ENCODE measurements at places on chromosomes 11 and 22. TPM values are rescaled to one million over a fixed set of nuclear protein-coding genes. Genes with fewer than 3 reads are reported as not detected.

Gene OR4C16
- total RNA-seq, result not detected

Gene WBP2NL
- total RNA-seq, result 1.6 TPM

Gene AQP11
- 5.5 TPM for total RNA-seq

Gene TSSK2
- not detected for total RNA-seq

Gene NAP1L4
- 135 TPM for total RNA-seq

Gene BACE1-AS
- 10.2 TPM for total RNA-seq

Gene BAD
- 112 TPM for total RNA-seq

Gene HOATZ
- total RNA-seq, result not detected

Gene CRYBB2
- not detected for total RNA-seq

Gene JHY
- 2.4 TPM for total RNA-seq

Gene TUB
- 11.3 TPM for total RNA-seq

Gene RAB38
- 5.9 TPM for total RNA-seq

Gene APOL6
- 27.0 TPM for total RNA-seq

Gene EP300
- 69.3 TPM for total RNA-seq

Gene CATSPER1
- 0.92 TPM for total RNA-seq

Gene DDX25
- 0.29 TPM for total RNA-seq

Gene RTN4RL2
- total RNA-seq, result 19.2 TPM

Gene ART5
- total RNA-seq, result 0.17 TPM

Gene DENND5A
- 54.0 TPM for total RNA-seq

Gene LARGE1
- total RNA-seq, result 65.6 TPM

Gene OR8G1
- not detected for total RNA-seq

Gene PARVG
- total RNA-seq, result 23.3 TPM

Gene FAM168A
- total RNA-seq, result 50.2 TPM

Gene MS4A6A
- total RNA-seq, result 95.1 TPM

Gene RIC3
- 23.8 TPM for total RNA-seq

Gene KRTAP5-1
- not detected for total RNA-seq

Gene SORL1
- total RNA-seq, result 71.3 TPM

Gene GAB4
- not detected for total RNA-seq

Gene MYO7A
- total RNA-seq, result 21.0 TPM

Gene SLC6A5
- not detected for total RNA-seq

Gene OTOG
- total RNA-seq, result 0.12 TPM

Gene NR1H3
- total RNA-seq, result 33.5 TPM

Gene DUSP8
- total RNA-seq, result 35.6 TPM

Gene CFAP300
- total RNA-seq, result 7.1 TPM

Gene NLRP14
- 0.06 TPM for total RNA-seq

Gene APOBEC3G
- total RNA-seq, result 7.7 TPM

Gene SPTBN2
- 18.2 TPM for total RNA-seq

Gene OR8K3
- not detected for total RNA-seq

Gene ADORA2A
- total RNA-seq, result 4.1 TPM

Gene OR56A5
- not detected for total RNA-seq

Gene LRRC32
- total RNA-seq, result 33.2 TPM

Gene DRD2
- total RNA-seq, result 0.32 TPM

Gene HBB
- total RNA-seq, result 65.9 TPM

Gene JAML
- 12.9 TPM for total RNA-seq

Gene SLC25A17
- total RNA-seq, result 12.5 TPM

Gene FBLN1
- total RNA-seq, result 427 TPM

Gene YIF1A
- total RNA-seq, result 103 TPM

Gene CD3D
- total RNA-seq, result 12.4 TPM

Gene PGM2L1
- 14.0 TPM for total RNA-seq

Gene TSGA10IP
- total RNA-seq, result not detected
